ENCODE measurements at places on chromosomes 2 and 18.

- no peak for DNase-seq
These were observed 169.1 kb upstream of the THUMPD2 start for GRCh38 chr2:39948016-39948719.

- no peak for DNase-seq
These were observed 9.9 kb downstream of the PSD4 start for GRCh38 chr2:113183703-113184102.

DNA sequence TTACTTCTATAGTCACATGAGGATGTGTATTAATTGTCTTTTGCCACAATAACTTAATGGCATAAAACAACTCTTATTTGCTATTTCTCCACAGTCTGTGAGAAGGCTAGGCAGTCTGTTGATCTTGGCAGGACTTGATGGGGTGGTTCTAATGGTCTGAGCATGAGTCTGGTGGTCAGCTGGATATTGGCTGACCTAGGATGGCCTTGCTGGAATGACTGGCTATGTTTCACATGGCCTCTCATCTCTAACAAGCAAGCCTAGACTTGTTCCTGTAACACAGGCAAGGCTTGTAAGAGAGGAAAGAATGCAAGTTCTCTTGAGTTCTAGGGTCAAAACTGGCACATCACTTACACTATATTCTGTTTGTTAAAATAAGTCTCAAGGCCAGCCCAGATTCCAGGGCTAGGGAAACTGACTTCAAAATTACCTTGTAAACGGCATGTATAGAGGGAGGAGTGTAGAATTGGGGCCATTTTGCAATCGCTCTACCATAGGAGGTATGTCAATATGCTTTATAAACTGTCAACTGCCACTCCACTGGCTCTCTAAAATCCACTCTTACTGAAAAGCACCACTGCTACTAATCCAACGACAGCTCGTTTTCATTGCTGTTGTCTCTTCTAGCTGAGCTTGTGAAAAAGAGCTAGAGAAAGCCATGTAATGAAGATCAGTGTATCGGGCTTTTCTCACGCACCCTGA, 325.0 kb upstream of the PKDCC start:
- no peak for DNase-seq

DNA sequence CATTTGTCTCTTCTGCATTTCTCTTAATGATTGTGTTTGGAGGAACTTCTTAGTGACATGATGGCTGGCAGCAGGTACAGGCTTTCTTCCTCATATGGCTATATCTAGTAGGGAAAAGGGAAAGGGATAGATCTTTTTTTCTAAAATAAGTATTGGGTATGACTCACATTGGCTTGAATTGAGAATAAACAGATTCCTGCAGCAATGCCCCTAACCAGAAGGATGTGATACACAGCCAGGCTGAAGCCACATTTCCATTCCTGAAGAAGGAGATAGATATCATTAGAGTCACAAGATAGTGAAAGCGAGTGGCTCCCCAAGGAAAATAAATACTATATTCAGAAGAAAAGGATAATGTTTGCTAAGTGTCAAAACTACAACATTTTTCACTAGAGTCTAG, 61.1 kb downstream of the VWC2L start:
- DNase-seq, result no peak

- DNase-seq, result no peak
These were observed 71.2 kb downstream of the MAIP1 start for GRCh38 chr2:200026332-200027230.

GRCh38 chr2:194802589-194802988, 854.4 kb upstream of the SLC39A10 start:
- no peak for DNase-seq

GRCh38 chr2:63738019-63738418, 103.7 kb upstream of the UGP2 start:
- no peak for DNase-seq

DNA sequence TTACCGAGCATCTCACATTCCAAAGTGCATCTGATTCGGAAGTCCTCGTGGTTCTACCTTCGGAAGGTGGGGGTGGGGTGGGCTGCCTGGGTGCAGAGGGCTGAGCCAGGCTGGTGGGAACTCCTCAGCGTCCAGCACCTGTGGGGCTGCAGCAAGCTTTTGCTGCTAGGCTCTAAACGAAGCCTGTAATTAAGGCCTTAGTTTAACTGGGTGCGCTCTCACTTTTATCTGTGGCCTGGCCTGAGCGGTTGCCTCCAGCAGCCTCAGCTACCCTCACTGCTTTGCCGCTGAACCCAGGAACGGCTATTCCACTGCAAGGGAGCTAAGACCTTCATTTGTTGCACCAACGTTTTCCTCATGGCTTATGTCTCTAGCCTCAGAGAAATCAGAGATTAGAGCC, 48.4 kb downstream of the TMEM17 start:
- no peak for DNase-seq

DNA sequence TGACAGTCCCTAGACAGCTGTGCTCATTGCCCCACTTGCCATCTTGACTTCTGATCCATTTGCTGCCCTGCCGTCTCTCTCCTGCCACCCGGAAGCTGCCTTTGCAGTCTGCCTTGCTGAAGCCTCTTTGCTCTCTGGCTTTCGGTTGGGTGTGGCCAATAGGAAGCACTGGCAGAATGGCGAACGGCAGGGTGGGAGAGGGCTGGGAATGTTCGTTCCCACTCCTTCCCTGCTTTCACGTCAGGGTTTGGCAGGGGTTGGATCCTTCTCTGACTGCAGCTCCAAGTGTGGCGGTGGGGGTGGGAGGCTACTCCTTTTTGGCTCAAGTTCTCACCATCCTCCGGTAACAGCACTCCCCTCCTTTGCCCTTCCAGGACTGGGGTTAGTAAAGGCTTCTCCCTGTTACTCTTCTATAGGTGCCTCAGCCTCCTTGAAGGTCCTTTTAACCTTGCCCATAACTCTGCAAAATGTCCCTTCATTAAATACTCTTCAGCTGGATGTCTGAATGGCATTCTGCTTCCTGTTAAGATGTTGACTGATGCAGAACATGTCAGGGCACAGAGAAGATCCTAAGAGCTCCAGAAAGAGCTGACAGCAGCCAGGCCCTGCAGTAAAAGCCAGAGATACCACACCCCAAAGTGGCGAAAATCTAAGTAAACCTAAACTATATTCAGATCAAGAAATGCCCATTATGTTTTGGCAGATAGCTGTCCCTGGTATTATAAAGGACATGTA, 299.7 kb downstream of the CDCA7 start:
- no peak for DNase-seq

DNA sequence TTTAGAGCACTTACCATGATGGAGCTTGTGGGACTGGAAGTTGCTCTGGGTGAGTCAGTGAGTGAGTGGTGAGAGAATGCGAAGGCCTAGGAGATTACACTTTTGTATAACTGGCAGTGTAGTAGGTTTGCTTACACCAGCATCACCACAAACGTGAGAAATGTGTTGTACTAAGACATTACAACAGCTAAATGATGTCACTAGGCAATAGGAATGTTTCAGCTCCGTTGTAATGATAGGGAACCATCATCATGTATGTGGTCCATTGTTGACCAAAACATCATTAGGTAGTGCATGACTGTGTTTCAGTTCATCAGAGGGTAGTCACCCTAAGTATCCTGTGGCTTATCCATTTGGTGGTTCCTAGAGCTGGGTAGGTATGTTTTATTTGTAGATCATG, 11.9 kb downstream of the ZNF407 start:
- no peak for DNase-seq

DNA sequence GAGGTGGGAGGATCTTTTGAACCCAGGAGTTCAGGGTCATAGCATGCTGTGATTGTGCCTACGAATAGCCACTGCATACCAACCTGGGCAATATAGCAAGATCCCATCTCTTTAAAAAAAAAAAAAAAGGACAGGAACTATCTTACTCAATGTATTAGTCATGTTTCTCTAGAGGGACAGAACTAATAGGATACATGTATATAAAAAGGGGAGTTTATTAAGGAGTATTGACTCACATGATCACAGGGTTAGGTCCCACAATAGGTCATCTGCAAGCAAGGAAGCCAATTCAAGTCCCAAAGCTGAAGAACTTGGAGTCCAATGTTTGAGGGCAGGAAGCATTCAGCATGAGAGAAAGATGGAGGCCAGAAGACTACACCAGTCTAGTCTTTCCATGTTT, 18.8 kb upstream of the CASP10 start:
- no peak for DNase-seq

All from activated gamma-delta T cell treated with Interleukin-2 at 50 U/mL for 16 hours (primary cell).